ENCODE measurements at places on chromosomes 6 and 20. TPM values are rescaled to one million over a fixed set of nuclear protein-coding genes. Genes with fewer than 3 reads are reported as not detected.

Gene GPR63
- total RNA-seq = 1.9 TPM

Gene EDN3
- total RNA-seq = 0.78 TPM

Gene SLC22A16
- total RNA-seq = not detected

Gene SLC35F1
- total RNA-seq = not detected

Gene PHF3
- total RNA-seq = 115 TPM

Gene BNIP5
- total RNA-seq = not detected

Gene GHRH
- total RNA-seq = not detected

Gene PLA2G7
- total RNA-seq = 12.7 TPM

Gene TP53TG5
- not detected for total RNA-seq

Gene TSBP1
- not detected for total RNA-seq

Gene MRPL18
- total RNA-seq = 45.2 TPM

Gene GPX5
- total RNA-seq = not detected

Gene POM121L2
- not detected for total RNA-seq

Gene RAET1L
- total RNA-seq = not detected

Gene ZBTB2
- 29.5 TPM for total RNA-seq

Gene C20orf144
- total RNA-seq = 0.61 TPM

Gene RHAG
- total RNA-seq = not detected

Gene HECA
- 154 TPM for total RNA-seq

Gene MOCS1
- total RNA-seq = 0.47 TPM

Gene CDSN
- not detected for total RNA-seq

Gene BIRC7
- total RNA-seq = not detected

Gene UBD
- total RNA-seq = not detected

Gene CAGE1
- total RNA-seq = 0.17 TPM
